8988T (cell line): ENCODE measurements at places on chromosomes 4 and X.

GRCh38 chr4:169249214-169249973 is 21.4 kb downstream of the SH3RF1 start:
- DNase-seq: no peak

DNA sequence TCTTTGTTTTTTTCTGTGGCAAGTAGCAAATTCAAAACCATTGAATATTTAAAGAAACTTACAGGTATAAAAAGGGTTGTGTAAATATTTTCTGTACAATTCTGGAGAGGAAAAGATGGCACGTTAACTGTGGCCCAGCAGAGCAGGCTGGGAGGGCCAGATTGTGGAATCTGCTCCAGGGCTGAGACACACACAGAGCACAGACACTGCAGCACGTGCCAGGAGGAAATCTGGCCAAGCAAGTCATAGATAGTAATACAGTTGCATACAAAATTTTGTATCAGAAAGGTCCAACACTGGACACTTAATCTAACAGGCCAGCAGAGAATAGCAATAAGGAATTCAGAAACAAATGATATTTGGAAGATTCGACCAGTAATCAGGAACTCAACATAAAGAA is 763.7 kb downstream of the PDHA2 start:
- DNase-seq: no peak

DNA sequence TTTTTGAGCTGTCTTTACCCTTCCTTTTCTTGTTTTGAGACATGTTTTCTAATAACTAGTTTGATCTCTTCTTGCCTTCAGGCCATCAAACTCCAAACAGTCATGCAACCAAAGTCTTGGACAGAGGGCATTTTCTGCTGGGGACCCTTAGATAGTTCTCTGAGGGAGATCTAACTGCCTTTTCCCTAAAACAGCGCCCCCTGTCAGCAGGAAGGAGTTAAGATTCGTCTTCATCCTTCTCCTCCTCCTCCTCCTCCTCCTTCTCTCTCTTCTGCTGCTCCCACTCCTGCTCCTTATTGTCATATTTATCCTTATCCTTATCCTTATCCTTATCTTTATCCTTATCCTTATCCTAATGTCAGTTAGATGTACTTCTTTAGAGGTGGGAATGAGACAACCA is 417.2 kb downstream of the TRAM1L1 start:
- DNase-seq: no peak

DNA sequence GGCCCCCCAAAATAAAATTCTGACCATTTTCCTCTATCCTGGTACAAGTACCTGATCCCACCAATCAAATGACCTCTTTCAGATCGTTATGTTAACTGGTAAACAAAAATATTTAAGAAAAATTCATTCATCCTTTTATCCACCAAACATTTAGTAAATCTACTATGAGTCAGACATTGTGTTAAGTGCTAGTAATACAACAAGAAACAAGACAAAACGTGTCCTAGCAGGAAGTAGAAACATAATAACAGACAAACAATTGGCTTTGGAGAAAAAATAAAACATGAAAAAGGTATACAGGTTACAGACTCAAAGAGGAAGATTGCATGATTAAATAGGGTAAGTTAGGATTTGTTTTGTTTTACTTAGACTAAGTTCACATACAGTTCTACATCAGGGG is 43.7 kb downstream of the ANTXR2 start:
- no peak for DNase-seq

GRCh38 chr4:94995684-94996394 is 238.1 kb downstream of the BMPR1B start:
- no peak for DNase-seq

DNA sequence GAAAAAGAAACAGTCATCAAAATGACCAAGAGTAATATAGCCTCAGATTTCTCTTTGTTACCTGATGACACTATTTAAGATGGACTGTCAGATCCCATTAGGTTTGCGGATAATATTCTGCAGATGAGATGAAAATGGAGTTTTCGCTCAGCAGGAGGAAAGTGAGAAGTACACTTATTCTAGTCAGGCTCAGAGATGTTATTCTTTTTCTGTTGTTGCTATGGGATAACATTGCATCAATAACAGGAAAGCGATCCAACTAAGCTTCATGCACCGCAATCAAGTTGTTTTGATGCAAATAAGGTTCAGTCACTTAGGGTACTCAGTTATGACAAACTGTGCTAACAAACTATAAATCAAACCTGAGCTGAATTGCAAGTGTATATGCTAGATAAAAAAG is 415.0 kb downstream of the CCSER1 start:
- no peak for DNase-seq

DNA sequence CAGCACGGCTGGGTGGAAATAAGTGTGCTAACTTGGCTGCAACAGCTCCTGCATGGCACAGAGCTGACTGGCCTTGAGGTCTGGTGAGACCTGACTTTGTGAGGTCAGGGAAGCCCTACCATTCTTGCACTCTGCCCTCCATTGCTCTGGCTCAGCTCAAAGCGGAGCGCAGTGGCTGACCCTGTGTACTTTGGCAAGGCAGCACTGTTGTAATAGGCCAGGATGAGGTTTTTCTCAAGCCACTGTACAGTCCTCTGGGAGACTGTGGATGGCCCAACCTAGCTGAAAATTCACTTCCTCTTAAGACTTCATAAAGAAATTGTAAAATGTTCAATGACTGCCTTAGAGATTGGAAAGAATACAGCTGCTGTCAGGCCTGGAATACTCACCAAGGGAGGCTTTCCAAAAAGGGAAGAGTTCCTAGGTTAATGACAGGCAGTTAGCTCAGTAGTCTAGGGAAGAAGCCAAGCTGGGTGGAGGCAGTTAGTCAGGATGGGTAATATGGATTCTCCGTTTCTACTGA is 129.8 kb downstream of the GUCY2F start:
- no peak for DNase-seq
